ENCODE measurements at places on chromosomes 5 and 9. TPM values are rescaled to one million over a fixed set of nuclear protein-coding genes. Genes with fewer than 3 reads are reported as not detected.
A peak's percentile ranks its signal among the peaks of the same experiment; 100 is the strongest.

- no peak for DNase-seq
Observed at GRCh38 chr9:134811673-134812342, 68.8 kb upstream of the FCN2 start.

The IFNA7 gene
- not detected for total RNA-seq

GRCh38 chr5:86894056-86894455 lies 276.3 kb downstream of the COX7C start:
- DNase-seq: no peak

DNA sequence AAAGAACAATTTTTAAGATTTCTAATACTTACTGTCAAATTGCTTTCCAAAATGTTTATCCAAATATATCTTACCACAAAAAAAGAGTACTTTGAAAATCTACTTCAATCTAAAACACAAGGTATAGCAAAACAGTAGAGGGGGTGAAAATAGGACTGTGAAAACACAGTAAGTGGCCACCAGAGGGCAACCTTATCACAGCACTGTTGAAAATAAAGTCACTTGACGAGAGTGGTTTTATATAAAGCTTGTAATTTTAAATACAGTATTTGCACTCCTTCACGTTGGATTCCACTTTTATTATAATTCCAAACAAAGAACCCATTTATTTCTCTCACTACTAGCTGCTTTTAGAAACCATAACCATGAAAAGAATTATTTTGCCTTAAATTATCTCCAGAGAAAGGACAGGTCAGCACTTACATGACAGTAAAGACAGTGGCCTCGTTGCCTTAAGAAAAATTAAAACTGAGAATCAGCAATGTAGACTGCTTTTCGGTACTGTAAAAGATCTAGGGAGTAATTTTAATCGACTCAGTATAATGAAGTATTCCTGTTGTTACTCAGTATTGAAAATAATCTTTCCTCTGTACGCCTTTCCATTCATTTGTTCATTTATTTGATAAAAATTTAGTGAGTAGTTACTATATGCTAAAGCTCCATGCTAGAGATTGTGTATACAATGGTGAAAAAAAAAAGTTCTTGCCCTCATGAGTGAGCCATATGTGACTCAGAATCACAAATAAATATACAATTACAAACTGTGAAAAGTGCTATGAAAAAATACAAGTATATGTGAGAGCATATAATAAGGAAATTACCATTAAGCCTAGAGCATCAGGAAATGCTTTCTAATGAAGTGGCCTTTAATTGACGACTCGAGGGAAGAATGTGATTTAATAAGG lies 40.0 kb upstream of the CDK5RAP2 start:
- DNase-seq: peak; percentile 45

- DNase-seq: no peak
Observed at GRCh38 chr5:155872629-155873220, 454.2 kb upstream of the SGCD start.

GRCh38 chr9:135498381-135499126 lies 1.9 kb upstream of the MRPS2 start:
- no peak for DNase-seq

The NAIF1 gene
- total RNA-seq: 9.0 TPM

GRCh38 chr9:92970467-92970923 lies 23.2 kb downstream of the FGD3 start:
- DNase-seq: no peak

DNA sequence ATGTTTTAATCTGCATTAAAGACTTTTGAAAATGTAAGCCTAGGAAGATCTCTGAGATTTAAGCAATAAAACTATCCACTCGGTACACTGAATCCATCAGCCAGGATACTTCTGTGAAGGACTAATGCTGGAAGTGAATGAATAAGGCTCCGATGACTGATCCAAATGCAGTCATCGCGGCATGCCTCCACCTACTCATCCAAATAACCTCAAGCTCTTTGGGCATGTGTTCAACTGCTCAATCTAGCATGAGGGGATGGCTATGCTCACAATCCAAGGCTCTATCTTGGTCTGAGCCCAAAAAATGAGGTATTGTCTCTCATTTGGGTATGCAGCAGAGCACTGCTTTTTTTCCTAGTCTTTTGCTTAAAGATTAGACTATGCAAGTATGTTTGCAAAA lies 19.2 kb downstream of the MARCHF3 start:
- DNase-seq: no peak

GRCh38 chr9:131660466-131661405 lies 79.1 kb downstream of the RAPGEF1 start:
- peak; percentile 36 for DNase-seq

The OBP2B gene
- total RNA-seq: not detected

- peak; percentile 97 for DNase-seq
Observed at GRCh38 chr5:178279723-178280438, 47.3 kb upstream of the PHYKPL start.

DNA sequence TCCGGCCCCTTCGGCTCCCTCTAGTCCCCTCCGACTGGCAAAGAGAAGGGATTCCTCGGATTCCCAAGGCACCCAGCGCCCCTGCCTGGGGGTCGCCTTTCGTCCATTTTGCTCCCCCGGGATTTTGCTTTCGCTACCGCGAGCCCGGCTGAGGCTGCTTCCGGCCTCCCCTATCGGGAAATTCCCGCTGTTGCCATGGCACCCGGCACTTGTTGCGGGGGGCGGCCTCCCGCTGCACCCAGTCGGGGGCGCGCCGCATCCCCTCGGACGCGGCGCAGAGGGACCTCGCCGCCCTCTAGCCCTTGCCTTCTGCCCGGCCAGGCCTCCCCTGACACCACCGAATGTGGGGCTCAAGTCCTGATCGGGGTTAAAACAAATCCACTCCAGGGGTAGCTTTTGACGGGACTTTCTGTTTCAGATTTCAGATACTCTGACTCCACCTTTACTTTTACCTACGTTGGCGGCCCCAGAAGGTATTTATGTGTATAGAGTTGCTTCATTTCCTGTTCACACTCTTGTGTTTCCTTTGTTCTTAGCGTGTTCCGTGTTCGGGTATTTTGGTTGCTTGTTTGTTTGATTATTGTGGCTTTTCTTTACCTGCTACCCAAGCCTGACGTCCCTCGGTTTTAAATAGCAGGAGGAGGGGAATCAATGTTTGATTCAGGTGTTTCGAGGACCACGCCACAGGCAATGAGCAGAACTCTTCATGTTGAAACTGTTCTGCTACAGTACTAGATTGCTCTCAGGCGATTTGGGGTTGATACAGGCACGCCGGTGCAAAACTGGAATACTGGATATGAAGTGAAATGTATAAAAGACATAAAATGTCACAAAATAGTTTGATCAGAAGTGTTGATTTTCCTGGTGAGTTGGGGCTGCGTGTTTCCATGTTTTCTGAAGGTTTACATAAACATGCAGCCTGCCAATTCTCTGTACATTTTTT lies 1.5 kb downstream of the PARP8 start:
- no peak for DNase-seq

The EPB41L4A gene
- total RNA-seq: 33.8 TPM

- no peak for DNase-seq
Observed at GRCh38 chr9:93809204-93809940, 145.8 kb downstream of the BARX1 start.

DNA sequence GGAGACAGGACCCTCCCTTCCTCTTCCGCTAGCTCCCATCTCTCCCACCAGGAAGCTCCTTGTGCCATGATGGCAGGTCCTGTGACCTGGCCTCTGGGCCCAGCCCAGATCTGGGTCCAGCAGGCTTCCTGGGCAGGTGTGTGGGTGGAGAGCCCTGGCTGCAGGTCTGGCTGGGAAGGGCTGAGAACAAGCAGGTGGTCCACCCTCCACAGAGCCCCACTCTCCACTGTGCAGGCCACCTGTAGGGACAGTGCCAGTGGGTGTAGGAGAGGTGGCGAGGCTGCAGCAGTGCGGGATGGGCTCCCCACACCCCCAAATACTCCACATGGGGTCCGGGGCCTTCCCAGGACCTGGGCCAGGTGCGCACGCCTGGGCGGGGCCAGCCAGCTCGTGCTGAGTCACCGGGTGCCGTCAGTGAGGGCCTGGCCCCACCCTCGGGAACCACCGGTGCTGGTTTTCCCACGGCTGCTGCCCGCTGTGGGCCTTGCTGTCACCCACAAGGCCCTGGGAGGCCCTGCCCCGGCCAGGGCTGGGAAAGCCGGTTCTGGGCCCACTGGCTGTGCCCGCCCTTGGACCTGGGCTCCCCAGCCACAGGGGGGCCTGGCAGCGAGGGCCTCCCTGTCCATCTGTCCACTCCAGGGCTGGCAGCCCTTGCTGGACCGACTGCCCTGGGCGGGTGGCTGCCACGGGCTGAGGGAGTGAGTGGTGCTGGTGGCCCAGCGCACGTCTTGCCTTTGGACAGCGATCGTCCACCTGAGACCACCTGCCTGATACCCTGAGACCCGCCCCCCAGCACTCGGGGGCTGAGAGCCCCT lies 9.3 kb upstream of the NRARP start:
- peak; percentile 40 for DNase-seq

DNA sequence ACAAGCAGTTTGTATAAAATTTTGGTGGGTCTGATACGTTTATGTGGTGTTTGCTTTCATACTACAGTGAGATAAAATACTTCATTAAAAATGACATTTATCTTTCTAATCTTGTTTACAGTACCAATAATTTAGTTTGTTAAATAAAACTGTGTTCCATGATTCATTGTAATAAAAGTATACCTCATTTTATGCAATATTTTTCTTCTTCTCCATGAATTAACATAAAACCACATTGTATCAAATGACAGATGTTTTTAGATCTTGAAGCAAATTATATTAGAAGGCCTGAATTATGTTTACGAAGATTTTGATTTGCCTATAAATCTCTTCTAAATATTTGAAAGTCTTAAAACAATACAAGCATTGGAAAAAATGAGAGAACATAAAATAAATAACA lies 1443.0 kb upstream of the CDH6 start:
- DNase-seq: no peak

The IL3 gene
- total RNA-seq: not detected

DNA sequence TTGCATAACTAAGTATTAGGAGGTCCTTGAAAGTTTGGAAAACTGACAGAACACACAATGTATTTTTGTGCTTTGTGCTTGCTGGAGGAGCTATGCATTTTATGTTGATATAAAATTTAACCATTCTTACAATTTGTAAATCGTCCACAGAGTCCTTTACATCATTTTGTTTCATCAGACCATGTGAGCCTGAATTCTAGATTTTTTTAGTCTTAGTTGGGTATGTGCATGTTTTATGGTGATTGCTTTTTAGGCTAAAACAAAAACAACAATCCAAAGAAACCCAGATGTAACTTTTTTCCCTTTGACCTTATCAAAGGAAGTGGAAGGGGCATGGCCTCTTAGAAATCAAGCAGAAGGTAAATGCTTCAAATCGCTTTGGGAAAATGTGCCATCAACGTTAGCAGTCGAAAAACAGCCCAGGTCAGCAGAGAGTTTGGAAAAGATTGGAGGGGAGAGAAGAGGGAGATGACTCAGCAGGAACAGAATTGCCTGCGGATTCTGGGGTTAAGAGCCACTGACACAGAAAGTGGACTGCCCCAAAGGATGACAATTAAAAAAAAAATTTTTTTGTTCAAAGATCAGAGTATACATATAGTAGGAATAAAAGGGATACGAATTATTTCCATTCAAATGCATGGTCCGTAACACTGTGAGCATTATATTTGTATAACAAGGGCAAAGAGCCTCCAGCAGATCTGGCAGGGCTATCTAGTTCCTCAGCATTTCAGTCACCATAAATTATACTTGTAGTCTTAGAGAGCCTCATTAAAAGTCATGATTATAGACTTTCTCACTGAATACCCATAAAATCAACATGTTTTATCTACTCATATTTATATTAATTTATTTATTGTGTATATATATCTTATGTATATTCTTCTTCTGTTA lies 253.5 kb upstream of the HAPLN1 start:
- DNase-seq: no peak

DNA sequence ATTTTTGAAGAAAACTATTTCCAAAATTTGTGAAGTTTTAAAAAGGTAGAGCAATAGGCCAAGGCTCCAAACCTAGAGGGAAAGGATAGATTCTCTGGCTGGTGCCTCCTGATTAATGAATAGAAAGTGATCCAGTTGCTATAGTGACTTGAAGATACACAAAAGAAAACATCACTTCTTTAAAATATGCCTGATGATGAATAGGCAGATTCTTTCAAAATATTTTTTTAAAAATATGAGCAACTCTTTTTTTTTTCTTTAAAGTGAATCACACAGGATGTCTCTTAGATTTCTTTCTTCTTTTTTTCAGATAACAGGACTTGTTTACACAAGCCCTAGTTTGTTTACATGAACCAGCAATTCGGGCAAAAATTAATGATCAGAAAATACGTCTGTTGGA lies 124.4 kb downstream of the RFK start:
- DNase-seq: no peak

DNA sequence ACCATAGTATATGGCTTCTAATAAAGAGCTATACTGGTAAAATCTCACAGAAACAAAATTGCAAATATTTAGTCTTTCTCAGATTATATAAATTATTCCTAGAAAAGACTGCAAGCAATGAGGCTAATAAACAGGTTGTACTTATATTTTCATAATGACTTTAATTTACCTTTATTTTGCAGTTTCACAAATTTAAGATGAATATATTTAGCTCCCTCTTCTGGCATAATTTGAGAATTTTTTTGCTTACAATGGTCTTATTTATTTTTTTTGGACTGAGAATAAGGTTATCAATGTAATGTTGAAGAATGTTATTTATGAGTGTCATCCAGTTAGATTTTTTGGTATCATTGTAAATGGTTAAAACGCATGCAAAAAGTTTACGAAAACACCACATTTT lies 56.7 kb downstream of the PIK3R1 start:
- DNase-seq: no peak

DNA sequence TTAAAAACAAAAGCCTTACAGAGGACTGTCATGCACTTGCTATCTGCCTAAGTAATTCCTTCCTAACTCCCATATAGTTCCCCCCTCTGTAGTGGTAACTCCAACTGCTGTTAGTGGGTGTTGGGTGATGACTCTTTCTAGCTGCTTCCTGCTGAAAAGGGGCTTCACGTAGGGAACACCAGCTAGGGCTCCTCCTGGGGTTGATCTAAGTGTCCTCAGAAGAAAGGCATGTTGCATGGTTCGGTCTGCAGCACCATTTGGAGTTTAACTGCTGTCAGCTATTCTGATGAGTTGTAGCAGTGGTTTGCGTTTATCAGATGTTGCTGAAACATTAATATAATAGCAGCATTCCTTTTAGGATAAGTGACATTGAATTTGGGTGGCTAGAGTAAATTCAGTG lies 281.9 kb upstream of the TUSC1 start:
- DNase-seq: no peak

The CFAP77 gene
- not detected for total RNA-seq

DNA sequence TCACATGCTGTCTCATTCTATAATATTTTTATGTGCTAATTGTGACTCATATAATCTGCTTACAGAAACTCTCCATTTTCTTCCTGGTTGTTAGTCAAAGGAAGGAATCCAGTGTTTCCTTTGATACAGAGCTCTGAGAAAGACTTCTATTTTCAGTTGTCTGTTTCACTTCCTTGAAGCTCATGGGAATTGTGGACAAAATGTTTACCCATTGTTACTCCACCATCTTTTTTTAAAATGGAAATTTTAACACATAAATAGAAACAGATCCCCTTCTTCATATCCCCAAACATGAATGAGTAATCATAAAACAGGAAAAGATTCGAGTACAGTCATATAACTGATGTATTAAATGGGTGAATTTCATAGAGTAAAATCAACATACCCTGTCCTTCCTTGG lies 42.0 kb upstream of the KCNN2 start:
- no peak for DNase-seq

- no peak for DNase-seq
Observed at GRCh38 chr5:56658972-56659371, 156.4 kb upstream of the MAP3K1 start.

GRCh38 chr5:143338658-143339366 lies 64.7 kb downstream of the NR3C1 start:
- no peak for DNase-seq
